ENCODE measurements at places on chromosomes 7 and 10. TPM values are rescaled to one million over a fixed set of nuclear protein-coding genes. Genes with fewer than 3 reads are reported as not detected.

ASZ1 gene
- not detected for total RNA-seq

SPDYE8 gene
- not detected for total RNA-seq

MAGI2 gene
- not detected for total RNA-seq

PKD2L1 gene
- total RNA-seq = not detected

INSYN2A gene
- not detected for total RNA-seq

ACSM6 gene
- total RNA-seq = not detected

BLNK gene
- total RNA-seq = not detected

POLR2J3 gene
- total RNA-seq = 35.2 TPM

NCAPG2 gene
- total RNA-seq = 49.2 TPM

TET1 gene
- 3.0 TPM for total RNA-seq

SFTPA1 gene
- not detected for total RNA-seq

SLC37A3 gene
- total RNA-seq = 22.1 TPM

C10orf67 gene
- 0.15 TPM for total RNA-seq

UBN2 gene
- total RNA-seq = 3.7 TPM

HTR5A gene
- total RNA-seq = not detected

OPN1SW gene
- not detected for total RNA-seq

LRRC17 gene
- total RNA-seq = not detected

MMD2 gene
- total RNA-seq = not detected

SPDYE9 gene
- total RNA-seq = not detected

PAPOLB gene
- total RNA-seq = 0.40 TPM

GIMAP5 gene
- total RNA-seq = not detected

SLC16A12 gene
- not detected for total RNA-seq

CDHR3 gene
- 9.8 TPM for total RNA-seq
